ENCODE measurements at places on chromosomes 16 and 17.

DNA sequence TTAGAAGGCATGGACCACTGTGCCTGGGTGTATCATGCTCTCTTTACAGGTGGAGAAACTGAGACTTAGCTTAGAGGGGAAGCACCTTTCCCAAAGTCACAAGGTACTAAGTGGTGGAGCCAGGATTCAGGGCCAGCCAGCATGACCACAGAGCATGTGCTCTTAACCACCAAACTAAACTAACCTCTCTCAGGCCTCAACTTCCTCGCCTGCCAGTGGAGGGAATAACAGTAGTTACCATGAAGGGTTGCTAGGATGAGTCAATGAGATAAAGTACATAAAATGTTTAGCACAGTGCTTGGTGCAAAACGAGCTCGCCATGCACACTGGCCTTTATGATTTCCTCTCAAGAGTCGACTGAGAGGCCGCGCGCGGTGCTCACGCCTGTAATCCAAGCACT is 6.4 kb upstream of the MYO1C start:
- no peak for DNase-seq

DNA sequence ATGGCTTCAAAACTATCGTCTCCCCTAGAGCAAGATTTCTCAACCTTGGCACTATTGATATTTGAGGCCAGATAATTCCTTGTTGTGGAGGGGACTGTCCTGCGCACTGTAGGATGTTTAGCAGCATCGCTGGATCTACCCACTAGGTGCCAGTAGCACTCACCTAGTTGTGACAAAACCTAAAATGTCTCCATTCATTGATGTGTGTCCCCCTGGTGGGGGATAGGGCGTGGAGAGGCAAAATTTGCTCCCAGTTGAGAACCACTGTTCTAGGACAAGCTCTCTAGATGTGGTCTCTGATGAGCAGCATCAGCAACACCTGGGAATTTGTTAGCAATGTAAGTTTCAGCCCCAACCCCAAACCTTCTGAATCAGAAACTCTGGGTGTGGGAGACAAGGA is 259.0 kb downstream of the XYLT1 start:
- no peak for DNase-seq

- peak; percentile 63 for DNase-seq
Observed at GRCh38 chr16:12120217-12120981, 143.9 kb downstream of the SNX29 start.

- DNase-seq = no peak
Observed at GRCh38 chr16:79269211-79269863, 331.2 kb downstream of the MAF start.

- DNase-seq = no peak
Observed at GRCh38 chr16:10497132-10498101, 83.0 kb downstream of the EMP2 start.

GRCh38 chr16:16012144-16012543 is 62.7 kb downstream of the ABCC1 start:
- no peak for DNase-seq

DNA sequence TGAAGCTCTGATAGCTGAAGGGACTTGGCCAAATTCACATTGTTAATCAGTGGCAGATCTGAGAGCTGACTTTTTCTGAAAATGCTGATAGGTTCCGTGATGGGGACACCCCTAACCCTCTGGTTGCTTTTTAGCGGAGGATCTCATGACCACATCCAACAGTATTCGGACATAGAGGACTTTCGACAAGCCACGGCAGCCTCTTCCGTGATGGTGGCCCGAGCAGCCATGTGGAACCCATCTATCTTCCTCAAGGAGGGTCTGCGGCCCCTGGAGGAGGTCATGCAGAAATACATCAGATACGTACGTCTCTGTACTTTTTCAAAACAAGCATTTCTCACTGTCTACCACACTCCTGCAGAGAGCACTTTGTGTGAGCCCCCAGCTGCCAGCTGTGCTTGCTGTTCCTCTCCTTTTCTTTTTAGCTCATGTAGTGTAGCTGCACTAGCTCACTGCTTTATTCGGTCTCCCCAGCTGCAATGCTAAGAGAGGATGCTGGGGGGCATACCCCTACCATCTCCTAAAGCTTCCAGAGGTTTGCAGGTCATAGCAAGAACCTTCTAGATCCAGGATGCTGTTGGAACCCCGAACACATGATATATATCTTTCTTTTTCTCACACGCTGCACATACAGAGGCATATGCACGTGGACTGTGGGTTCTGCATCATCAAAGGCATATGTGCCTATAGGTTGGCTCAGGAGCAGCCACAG is 14.2 kb upstream of the NFATC3 start:
- DNase-seq = no peak

GRCh38 chr17:75590314-75590761 is 2.7 kb downstream of the MYO15B start:
- no peak for DNase-seq

GRCh38 chr17:28643983-28644786 is 773 bp downstream of the BLTP2 start:
- DNase-seq = peak; percentile 45

DNA sequence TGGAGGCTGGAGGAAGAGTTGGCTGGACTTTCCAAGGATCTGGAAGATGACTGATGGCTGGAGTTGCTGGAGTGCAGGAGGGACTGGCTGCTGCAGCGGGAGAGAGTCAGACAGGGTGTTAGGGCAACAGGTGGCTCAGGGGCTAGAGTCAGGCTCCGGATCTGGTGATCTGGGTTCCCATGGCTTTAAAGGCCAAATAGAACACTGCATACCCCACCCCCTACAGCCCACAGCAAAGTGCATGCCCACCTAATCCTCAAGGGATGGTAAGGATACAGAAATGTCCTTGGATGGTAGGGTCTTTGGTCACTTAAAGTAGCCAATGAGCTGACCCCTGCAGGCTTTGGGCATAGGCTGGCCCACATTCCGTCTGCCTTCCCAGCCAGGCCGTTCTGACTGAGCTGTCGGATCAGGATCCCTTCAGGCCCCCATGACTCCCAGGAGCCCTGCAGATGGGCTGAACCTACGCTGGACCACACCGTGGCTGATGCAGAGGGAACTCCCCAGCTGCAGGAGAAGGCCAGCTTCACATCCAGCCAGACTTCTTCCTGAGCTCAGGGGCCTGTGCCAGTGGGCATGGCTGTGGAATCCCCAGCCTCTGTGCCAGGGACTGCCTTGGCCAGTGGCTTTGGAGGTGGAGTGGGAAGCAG is 13.9 kb downstream of the TNS4 start:
- DNase-seq = no peak

DNA sequence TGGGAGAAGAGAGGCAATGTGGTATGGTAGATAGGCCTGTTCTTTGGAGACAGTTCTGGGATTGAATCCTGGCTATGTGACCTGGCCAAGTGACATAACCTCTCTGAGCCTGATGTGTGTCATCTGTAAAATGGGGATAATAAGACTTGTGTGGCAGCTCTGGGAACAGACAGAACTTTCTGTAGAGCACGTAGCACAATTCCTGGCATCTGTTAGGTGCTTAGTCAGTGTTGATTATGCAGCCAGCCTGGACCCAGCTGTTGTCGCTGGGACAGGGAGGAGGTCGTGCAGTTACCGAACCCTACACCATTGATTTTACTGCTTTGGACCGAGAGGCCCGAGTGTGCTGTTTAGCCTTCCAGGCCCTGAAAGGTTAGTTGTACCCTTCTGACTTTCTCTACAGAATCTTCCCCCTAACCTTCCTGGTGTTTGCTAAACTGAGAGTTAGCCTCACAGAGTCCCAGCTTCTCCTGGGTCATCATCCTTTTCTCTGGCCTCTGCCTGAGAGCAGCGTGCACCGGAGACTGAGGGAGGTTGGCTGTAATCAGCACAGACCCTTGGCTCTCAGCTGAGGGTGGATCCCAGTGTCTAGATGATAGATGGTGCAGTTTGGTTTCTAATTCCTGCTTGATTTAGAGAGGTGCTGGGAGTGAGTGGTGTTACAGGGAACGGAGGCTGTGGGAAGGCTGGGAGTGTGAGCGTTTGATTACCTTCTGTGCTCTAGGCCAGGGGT is 31.9 kb downstream of the MSI2 start:
- DNase-seq = peak; percentile 38

DNA sequence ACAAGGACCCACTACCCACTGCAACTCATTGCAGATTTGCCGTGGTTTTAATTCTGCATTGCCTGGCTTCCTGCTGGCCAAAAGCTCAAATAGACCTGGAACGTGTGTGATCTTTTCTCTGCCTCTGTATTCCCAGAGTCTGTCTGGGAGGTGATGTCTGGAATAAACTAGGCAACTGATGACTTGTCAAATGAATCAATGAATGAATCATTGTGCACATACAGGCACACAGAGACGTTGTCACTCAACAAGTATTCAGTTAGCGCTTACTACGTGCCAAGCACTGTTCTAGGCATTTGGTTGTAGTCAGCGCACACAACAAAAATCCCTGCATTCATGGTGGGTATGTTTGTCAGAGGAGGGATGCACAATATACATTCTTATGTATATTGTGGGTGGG is 8.9 kb downstream of the TMEM132E start:
- DNase-seq = no peak

- DNase-seq = peak; percentile 35
Observed at GRCh38 chr16:80580109-80580832, 39.5 kb downstream of the DYNLRB2 start.

- peak; percentile 96 for DNase-seq
Observed at GRCh38 chr17:33012522-33013033, 20.9 kb downstream of the SPACA3 start.

GRCh38 chr17:61177351-61177750 is 222.3 kb upstream of the TBX2 start:
- no peak for DNase-seq

GRCh38 chr16:2270588-2271470 is 2.9 kb upstream of the RNPS1 start:
- no peak for DNase-seq

- DNase-seq = no peak
Observed at GRCh38 chr17:42509409-42509808, 26.6 kb upstream of the NAGLU start.

DNA sequence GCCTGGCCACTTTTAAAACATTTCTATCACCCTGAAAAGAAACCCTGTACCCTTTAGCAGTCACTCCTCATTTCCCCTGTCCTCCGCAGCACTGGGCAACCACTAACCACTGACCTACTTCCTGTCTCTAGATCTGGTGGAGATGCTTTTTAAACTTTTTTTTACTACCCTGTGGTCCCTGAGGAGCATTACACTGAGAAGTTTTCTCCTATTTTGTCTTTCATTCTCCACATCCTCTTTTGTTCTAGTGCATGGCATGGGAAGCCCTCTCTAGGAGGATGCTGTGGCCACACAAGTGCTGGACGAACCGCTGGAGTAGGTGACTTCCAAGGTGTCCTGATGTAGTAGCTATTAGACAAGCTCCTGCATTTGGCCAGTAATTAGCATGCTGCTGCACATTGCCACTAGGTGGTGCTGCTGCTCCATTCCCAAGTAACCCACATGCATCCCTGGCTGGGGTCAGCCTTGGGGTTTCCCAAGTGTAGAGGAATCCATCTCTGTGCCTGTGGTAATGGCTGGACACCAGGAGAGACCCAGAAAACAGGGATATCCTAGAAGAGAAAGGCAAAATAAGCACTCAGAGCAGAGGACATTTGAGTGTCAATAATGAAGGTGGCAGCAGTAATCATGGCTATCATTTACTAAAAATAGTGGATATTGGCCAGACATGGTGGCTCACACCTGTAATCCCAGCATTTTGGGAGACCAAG is 143.8 kb upstream of the CRHR1 start:
- DNase-seq = peak; percentile 54

DNA sequence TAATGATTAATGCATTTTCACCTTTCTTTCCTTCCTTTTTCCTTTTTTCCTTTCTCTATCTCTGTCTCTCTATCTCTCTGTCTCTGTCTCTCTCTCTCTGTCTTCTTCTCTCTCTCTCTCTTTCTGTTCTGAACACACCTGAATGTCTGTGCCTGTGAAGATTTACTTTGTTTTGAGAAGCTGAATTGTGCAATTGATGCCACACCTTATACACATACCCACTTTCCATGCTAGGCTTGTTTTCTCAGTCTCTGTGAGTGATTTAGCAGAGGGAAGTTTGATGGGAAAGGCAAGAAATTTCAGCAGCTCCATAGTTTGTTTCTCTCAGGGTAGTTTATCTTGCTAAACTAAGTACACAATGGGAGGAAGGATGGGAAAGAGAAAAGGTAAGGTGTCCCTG is 9.3 kb upstream of the CAPNS2 start:
- DNase-seq = no peak

DNA sequence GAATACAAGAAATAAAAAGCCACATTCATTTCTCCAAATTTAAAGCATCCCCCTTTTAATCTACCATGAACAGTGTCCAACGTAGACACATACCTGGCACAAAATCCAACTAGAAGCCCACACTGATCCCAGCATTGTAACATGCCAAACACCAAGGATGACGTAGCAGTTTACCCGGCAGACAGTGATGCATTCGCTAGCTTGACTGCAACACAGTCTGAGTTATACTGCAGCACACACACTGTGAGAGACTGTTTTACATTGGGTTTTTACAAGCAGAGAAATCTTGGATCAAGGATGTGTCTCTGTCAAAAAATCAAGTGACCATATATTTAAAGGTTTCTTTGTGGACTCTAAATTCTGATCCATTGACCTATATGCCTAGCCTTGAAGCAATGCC is 74.5 kb upstream of the C17orf78 start:
- no peak for DNase-seq

GRCh38 chr17:62739645-62740388 is 68.3 kb downstream of the MARCHF10 start:
- DNase-seq = peak; percentile 83

- DNase-seq = no peak
Observed at GRCh38 chr17:82892899-82893565, 53.2 kb upstream of the ZNF750 start.

DNA sequence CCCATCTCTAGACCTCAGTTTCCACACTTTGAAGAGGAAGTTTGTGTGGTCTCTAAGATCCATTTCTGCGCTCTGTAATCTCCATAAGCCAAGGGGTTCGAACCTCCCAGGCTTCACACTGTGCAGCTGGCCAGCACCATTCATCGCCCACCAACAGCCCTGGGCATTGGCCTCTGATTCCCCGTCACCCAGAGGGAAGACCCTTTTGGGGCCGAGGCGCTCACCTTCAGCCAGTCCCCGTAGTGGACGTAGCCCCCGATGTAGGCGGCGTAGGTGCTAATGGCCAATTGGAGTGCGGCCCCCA is 678 bp downstream of the TMEM101 start:
- DNase-seq = no peak

DNA sequence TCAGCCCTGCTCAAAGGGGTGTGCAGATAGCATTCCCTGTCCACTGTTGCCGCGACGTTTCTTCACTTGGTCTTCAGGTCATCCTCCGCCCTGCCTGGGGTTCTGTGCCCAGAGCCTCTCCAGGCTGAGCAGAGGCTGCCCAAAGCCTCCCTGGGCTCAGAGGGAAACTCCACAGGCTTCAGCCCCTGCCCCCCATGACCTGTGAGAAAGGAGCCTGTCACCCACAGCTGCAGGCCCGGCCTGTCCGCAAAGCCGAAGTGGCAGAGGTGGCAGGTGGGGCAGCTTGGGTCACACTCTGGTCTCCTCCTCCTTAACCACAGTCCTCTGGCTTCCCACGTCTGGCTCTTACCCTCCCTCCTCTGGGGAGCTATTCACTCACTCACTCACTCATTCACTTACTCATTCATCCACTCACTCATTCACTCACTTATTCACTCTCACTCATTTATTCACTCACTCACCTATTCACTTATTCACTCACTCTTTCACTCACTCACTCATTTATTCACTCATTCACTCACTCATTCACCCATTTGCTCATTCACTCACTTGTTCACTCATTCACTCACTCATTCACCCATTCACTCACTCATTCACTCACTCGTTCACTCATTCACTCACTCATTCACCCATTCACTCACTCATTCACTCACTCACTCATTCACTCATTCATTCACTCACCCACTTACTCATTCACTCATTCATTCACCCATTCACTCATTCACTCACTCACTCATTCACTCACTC is 7.1 kb upstream of the CPSF4L start:
- DNase-seq = no peak
